ENCODE measurements at places on chromosomes 16 and 17.
A peak's percentile ranks its signal among the peaks of the same experiment; 100 is the strongest.

DNA sequence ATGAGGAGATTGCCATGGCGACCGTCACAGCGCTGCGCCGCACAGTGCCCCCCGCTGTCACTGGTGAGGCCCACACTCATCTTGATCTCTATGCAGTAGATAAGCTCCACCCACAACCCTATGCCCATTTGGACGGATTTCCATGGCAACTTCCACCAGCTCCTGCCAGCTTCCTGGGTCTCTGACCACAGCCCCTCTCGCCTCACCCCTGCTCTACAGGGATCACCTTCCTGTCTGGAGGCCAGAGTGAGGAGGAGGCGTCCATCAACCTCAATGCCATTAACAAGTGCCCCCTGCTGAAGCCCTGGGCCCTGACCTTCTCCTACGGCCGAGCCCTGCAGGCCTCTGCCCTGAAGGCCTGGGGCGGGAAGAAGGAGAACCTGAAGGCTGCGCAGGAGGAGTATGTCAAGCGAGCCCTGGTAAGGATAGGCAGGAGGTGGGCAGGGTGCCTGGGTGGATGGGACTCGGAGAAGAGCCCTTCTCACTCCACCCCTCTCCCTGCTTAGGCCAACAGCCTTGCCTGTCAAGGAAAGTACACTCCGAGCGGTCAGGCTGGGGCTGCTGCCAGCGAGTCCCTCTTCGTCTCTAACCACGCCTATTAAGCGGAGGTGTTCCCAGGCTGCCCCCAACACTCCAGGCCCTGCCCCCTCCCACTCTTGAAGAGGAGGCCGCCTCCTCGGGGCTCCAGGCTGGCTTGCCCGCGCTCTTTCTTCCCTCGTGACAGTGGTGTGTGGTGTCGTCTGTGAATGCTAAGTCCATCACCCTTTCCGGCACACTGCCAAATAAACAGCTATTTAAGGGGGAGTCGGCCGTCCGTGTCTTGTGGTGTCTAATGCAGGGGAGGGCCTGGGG is 4.3 kb downstream of the ALDOA start:
- no peak for DNase-seq

GRCh38 chr16:4514606-4515005 is 24.0 kb downstream of the CDIP1 start:
- DNase-seq, result no peak

DNA sequence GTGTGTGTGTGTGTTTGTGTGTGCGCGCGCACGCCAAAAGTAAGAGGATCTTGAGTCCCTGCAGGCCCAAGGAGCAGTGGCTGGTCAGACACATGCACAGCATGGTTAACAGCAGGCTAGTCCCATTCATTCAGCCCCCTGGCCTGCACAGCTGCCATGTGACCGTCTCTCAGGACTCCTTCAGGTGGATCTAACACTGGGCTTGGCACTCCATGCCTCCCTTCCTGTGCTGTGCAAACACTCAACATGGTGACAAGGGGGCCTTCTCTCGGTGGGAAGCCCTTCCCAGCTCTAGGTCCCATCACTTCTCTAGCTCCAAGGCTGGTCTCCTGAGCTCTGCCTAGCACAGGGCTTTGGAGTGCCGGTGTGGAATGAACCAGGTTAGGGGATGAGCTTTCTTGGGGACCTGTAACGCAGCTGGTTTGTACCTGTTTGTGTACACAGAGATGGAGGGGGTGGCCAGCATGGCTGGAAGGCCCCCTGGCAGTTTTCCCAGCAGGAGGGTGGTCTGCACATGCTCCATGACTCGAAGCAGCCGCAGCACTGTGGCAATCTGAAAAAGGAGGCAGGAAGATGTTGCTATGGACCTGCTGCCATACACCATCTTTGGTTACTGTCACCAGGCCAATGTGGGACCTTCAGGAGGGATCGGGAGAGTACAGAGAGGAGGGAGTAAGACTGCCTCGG is 69.4 kb upstream of the GCSH start:
- DNase-seq, result no peak

DNA sequence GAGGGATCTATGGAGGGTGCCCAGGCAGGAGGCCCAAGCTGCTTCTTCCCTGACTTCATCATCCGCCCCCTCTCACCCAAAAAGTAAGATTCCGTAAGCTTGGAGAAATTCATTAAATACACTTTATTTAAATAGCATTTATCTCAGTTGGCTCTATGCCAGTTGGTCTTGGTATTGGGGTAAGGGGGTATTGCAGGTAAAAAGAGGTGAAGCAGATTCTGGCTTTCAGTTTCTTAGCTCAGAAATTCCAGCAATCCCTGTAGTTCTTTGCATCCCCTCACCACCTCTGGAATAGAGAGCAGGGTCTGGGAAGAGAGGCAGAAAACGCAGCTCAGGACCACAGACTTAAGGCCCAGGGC is 750 bp upstream of the ALDOC start:
- DNase-seq, result no peak

- DNase-seq, result no peak
These were observed 93.9 kb downstream of the AMFR start for GRCh38 chr16:56331399-56331798.

GRCh38 chr16:75590920-75591843 is 25.0 kb downstream of the GABARAPL2 start:
- no peak for DNase-seq

- DNase-seq, result no peak
These were observed 9.0 kb downstream of the KLHL36 start for GRCh38 chr16:84657229-84657837.

DNA sequence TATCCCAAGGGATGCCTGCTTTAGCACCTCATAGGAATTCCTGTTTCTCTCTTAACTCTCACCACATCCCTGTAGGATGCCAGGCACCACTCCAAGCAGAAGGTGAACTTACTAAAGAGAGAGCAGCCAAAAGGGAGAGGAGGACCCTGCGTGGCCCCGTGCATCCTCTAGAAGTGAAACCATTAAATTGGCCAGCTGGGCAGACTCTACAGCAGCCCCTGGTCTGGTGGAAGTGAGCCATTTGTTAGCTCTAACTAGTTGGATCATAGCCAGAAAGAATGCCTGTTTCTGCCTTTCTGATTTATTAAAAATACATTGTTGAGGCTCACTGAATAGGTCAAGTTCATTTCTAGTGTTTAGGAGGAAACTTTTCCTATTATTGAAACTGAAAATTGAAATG is 22.3 kb downstream of the TMEM11 start:
- DNase-seq, result no peak

DNA sequence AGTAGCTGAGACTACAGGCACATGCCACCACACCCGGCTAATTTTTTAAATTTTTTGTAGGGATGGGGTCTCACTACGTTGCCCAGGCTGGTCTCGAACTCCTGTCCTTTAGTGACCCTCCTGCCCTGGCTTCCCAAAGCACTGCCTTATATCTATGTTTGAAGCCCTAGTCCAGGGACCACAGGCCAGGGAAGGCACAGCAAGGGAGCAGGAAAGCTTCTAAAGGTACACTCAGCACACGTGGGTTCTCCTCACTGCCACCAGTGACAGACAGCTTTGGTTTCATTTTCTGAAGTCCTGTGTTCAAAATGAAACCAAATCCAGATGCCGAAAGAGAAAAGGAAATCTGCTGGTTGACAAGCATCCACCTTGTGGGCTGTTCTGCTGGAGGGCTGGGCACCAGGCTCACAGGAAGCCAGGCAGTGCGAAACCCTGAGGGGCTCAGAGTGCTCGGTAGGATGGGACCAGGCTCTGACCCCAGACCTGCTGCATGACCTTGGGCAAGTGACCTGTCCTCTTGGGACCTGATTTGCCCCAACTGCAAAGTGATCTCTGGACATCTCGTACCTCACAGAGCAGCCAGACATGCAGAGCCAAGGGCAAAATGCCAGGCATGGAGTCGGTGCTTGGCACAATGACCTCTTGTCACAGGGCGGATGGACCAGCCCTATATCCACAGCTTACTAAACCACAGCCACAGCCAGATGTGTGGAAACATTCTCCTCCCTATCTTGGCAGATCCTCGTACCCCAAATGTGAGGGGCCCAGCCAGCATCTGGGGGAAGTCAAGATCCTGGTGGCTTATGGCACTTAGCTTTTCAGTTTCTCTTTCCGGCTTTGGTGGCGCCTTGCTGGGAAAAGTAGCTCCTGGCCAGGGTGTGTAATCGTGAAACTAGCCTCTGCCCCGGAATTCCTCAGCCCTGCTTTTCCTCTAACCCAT is 2.8 kb upstream of the SOCS1 start:
- no peak for DNase-seq

GRCh38 chr17:66310528-66311148 is 8.2 kb downstream of the PRKCA start:
- no peak for DNase-seq

DNA sequence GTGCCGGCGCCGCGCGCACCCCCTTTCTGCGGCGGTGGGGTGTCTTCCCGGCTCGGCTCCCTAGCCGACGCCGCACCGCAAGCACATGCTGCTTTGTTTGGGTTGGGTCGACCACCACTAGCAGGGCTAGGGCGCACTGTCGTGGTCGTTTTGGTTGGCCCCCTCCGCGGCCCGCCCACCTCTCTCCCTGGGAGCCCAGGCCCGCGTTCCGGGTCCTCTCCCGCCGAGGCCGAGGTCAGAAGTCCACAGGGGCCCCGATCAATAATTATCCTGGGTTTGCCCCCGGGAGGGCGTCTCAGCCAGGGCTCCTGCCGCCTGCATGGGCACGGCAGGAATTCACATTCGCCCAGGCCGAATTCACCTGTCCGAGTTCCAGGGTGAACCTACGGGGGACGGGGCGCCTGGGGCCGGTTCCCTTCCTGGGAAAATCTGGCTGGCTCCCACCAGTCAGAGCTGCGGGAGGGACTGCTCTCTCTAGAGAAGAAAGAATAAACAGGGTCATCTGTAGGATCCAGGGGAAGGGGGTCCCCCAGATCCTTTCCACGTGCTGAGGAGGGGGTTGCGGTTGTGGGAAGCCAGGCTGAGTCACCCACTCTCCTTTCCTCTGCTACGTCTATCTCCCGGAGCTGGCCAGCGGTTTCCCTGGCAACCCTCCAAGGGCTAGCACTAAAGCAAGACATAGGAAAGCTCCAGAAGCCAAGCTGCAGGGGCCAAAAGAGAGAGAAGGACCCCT is 584 bp upstream of the STAT5B start:
- DNase-seq, result peak; percentile 65

- peak; percentile 93 for DNase-seq
These were observed 11.6 kb upstream of the CBX4 start for GRCh38 chr17:79850571-79851460.

DNA sequence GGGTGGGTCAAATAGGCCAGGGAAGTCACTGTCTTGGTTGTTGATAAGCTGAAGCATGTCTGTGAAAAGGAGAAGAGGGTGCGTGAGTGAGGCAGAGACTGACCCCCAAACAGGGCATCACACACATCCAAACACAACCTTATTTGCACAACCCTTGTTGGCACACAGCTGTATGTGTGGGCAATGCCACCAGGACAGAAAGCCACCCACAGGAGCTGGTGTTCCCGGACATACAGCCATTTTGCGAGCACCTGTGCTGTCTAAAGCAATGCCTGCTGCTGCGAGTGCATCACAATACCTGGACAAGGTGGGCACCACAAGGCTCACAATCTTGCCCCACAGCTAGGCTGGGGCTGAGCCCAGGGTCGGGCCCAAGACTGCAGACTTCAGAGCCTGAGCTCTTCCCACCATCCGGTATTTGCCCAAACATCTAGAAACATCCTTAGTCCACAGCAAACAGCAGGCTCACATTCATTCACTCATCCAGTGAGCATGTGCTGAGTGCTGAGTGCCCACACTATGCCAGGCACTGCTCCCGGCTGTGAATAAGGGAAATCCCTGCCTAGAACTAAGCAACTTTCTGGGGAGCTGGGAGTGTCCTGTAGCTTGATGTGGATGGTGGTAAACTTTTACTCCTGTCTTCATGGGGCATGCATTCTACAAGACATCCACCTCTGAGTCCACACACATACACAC is 16.2 kb downstream of the SREBF1 start:
- no peak for DNase-seq

DNA sequence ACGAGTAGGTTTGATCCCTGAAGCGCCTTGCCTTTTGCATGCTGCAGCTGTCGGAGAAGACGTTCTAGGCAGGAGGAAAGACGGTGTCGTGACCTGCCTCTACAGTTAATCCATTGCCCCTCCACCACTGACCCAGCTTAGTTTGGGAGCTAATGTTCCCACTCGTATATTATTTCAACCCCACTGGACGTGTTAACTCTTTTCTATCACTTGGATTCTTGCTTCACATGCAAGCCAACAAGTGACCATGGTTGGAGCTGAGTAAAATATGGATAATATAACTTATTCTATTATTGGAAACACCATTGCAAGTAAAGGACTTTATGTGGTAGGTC is 681 bp downstream of the CALCOCO2 start:
- DNase-seq, result no peak

DNA sequence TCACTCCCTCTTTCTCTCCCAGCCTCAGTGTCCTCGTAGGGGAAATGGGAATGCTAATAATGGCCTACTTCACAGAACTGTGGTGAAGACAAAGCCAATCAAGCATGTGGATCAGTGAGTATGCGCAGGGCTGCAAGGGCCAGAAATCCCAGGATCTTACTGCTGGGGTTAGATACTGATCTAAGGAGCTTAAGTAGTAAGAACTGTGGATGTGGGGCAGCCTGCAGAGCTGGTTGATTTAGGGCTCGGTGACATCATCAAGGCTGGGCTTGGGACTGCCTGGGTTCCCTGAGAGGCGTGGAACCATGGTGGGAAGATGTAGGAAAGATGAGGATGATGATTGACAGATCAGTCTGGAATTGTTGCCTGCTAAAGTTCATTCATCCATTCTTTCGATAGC is 25.6 kb downstream of the GOSR2 start:
- no peak for DNase-seq

- peak; percentile 43 for DNase-seq
These were observed 757 bp downstream of the FMNL1 start for GRCh38 chr17:45222289-45222995.

DNA sequence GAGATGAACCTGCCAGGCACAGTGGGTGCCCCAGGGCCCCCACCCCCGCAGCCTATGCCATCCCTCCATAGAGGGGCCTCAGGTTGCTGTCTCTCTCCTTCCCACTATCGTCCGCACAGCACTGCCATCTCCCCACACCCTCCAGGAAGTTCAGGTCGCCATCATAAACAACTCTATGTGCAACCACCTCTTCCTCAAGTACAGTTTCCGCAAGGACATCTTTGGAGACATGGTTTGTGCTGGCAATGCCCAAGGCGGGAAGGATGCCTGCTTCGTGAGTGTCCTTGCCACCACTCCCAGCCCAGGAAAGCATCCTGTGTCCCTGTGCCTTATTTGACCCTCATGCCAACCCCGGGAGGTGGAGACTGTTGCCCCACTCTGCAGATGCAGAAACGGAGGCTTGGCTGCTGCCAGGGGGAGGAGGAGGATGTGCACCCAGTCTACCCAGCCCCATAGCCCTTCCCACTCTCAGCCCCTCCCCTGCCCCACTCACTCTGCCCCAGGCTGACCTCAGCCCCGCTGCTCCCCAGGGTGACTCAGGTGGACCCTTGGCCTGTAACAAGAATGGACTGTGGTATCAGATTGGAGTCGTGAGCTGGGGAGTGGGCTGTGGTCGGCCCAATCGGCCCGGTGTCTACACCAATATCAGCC is 3.9 kb downstream of the PRSS21 start:
- DNase-seq, result no peak

Measured in SW480 (cell line).